ENCODE measurements at places on chromosomes 4 and X.

DNA sequence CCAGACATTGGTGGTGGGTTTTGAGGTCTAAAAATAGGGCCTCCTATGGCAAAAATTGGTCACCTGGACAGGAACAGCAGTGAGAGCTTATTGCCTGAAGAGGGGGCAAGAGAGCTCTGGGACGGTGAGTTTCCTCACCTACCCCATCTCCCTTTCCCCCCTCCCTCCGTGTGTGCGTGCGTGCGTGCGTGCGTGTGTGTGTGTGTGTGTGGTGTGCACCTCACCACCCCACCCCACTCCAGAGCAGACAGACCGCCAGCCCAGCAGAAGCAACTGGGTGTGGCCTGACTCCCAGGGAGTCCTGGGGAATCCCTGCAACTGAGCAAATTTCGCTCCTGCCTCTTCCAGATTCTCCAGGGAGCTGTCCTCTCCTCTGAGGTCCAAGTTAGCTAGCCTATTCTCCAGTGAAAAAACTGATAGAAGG is 44.7 kb downstream of the PRPS1 start:
- DNase-seq: peak; percentile 75

GRCh38 chr4:119027811-119028210 is 107.8 kb upstream of the MYOZ2 start:
- no peak for DNase-seq

- no peak for DNase-seq
Observed at GRCh38 chr4:74174421-74174820, 16.5 kb downstream of the MTHFD2L start.

DNA sequence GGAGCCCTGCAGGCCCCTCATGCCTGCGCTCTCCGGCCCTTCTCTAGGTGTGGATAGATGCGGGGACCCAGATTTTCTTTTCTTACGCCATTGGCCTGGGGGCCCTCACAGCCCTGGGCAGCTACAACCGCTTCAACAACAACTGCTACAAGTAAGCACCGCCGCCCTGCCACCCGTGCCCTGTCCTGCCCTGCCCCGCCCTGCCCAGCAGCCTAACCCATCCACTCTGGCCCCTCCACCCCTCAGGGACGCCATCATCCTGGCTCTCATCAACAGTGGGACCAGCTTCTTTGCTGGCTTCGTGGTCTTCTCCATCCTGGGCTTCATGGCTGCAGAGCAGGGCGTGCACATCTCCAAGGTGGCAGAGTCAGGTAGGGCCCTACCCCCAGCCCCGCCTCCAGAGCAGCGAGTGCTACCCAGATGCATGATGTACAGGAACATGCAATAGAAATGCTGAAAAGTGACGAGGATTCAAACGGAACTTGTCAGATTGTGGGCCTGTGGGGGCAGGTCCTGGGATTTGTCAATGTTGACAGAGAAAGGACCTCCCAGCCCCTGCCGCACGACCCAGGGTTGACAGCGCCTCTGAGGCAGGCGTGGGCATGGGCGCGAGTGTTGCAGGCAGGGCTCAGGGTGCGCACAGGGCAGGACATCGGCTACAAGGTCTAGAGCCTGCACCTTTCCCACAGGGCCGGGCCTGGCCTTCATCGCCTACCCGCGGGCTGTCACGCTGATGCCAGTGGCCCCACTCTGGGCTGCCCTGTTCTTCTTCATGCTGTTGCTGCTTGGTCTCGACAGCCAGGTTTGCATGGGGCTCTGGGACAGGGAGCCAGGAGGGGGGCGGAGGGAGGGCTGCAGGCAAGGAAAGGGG is 5.7 kb downstream of the SLC6A8 start:
- no peak for DNase-seq

DNA sequence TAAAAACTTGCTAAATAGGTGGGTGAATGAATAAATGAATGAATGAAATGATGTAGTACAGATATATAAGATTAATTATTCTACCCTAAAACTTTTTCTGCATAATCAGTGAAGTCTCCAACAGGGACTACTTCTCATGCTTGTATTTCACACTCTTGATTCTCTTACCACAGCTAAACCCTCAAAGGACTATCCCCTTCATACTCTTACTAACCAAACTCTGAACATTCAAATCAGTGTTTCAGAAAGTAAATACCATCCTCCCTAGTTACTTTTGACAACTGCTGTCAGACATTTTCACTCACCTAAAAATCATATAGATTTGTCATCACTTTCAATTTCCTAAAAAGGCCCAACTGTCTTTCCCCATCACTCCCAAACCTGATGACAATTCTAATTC is 234.3 kb upstream of the HHIP start:
- no peak for DNase-seq

- no peak for DNase-seq
Observed at GRCh38 chrX:39484159-39485068, 613.3 kb downstream of the BCOR start.
